Smooth muscle cell of the umbilical artery (primary cell): ENCODE measurements at places on chromosomes 7 and 10. TPM values are rescaled to one million over a fixed set of nuclear protein-coding genes. Genes with fewer than 3 reads are reported as not detected.

BEND7 gene
- 4.8 and 5.9 TPM in 2 replicates for total RNA-seq

LRRC18 gene
- not detected in 2 replicates for total RNA-seq

CYP17A1 gene
- not detected in 2 replicates for total RNA-seq

RNLS gene
- total RNA-seq, result 5.9 and 8.1 TPM in 2 replicates
